Stimulated activated effector memory CD8-positive, alpha-beta T cell treated with anti-CD3 and anti-CD28 coated beads, Interleukin-12 subunit alpha, Interleukin-12 subunit beta, amount 100 ng/mL, for 72 hours (primary cell): ENCODE measurements at places on chromosomes 3 and 15.

- DNase-seq: no peak
Observed at GRCh38 chr3:134251731-134252391, 1.2 kb upstream of the RYK start.

GRCh38 chr15:75030023-75030413 lies 6.6 kb downstream of the PPCDC start:
- DNase-seq: no peak

DNA sequence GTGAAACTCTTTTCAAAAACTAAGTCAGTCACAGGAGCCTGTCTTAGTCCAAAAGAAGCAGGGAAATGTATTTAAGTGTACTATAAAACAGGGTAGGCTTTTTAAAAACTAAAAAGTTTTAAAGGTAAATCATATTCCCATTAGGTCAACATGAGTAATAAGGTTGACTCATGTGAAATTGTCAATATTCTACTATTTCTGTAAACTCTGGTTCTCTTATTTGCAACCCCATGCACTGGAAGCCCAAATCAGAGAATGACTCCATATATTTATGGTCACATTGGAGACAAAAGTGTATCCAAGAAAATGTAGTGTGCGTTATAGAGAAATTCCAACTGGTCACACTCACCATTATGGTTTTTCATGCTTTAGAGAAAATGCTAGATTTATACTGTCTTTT lies 600.3 kb upstream of the TGFBR2 start:
- no peak for DNase-seq

- DNase-seq: no peak
Observed at GRCh38 chr15:51131596-51132290, 37.0 kb upstream of the TNFAIP8L3 start.

GRCh38 chr3:187773233-187774184 lies 28.2 kb upstream of the BCL6 start:
- DNase-seq: no peak

DNA sequence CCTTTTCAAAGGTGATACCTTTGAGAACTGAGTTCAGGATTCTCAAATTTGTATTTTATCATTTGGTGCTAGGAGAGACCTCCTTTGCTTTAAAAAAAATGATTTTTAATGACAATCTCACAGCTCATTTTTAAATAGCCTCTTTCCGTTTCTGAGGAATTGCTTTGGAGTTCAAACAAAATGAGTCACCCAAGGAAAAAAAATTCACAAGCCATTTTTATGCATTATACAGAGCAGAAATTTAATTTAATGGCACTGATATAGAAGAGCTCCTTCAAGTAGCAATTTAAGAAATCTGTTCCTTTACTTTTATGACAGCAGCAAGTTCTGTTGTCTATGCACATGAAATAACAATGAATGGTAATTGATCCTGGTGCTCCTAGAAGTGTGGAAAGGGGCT lies 337.9 kb upstream of the KCNMB2 start:
- DNase-seq: no peak

DNA sequence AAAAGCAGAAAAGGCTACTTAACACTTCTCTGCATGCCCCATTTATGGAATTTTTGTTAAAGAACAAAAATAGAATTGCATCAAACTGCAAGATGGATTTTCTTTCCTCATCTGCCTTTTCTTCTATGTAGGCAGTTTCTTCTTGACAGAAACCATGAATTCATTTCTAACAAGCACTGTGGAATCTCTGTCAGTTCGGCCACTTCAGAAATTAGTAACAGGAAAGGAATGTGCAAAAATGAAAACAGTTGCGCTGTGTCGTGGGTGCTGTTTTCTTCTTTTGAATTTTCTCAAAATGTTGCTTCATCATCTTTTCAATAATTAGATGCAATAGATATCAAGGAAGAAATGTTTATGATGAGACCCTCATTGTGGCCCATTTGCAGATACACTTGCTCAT lies 151.6 kb downstream of the FOXB1 start:
- DNase-seq: no peak

DNA sequence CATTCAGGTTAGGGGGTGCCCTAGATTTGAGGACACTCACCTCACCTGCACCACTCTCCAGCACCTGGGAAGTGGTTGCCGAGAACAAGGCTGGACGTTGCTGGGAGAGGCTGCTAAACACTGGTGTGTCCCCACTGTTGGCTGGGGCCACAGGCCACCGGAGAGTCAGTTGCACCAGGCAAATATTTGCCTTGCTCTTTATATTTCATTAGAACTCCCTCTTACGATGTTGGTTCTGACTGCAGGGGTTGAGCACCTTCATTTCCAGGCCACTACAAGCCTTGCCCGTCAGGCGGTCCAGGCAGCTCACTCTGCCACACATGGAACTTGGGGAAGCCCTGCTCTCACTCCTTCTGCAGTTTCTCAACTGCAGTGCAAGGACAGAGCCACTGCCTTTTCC lies 30.7 kb downstream of the HCN4 start:
- DNase-seq: no peak

DNA sequence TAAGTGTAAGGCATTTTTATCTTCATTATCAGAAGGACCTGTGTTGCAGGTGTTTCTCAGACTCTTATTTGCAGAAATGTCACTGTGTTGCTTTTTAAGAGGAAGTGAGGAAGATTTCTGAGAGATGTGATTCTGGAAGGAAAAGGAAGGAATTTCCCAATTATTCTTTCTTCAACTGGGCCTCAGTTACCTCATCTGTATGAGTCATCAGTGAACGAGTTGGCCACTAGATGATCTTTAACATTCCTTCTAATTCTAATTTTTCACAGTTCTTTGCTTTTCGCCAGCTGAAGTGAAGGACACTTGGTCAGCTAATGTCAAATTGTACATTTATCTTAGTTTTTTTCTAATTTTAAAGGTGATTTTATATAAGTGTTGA lies 28.9 kb downstream of the CLEC3B start:
- DNase-seq: no peak

DNA sequence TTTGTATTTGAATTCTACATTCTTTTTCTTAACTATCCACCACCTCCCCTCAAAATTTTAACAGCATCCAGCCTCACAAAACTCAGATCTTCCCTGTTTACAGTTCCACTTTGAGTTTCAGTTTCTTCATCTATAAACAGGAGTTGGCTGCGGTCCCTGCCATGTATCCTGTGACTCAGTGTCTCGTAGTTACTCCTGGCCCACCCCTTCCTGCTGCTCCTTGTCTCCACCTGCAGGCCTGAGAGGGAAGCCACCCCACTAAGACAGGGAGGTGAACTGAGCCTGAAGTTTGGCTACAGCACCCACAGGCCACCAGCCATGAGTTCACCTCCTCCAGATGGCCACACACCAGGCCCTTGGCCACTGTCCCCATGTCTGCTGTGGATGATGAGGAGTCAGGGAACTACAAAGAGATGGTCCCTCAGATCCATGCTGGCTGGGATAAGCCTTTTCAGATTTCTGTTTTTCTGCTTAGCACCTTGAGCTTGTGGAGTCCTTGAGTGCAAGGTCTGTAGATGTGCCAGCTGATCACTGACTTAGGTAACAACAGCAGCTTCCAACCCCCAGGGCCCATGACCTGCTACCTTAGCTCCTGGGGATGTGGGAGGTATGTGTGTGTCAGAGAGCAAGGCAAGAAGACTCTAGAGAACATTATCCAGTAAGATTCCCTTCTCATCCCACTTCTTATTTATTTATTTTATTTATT lies 37.5 kb downstream of the CD86 start:
- DNase-seq: peak; percentile 85

DNA sequence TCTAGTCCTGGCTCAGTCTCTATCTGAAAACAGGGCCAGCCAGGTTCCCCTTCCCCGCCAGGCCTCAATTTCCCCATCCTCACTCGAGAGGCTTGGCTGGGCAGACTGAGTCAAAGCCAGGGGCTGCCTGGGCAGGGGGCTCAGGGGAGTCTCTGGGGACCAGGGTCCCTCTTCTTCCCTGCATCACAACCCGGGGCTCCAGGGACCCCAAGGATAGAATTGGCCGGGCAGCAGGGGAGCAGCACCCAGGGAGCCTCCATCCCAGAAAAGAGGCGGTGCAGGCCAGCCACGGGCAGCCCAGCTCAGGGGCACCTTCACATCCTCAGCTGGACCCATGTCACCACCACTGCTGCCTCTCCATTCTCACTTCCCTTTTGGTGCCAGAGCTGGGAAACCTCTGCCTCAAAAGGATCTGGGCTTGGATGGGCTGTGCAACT lies 13.3 kb upstream of the PLXND1 start:
- DNase-seq: no peak

DNA sequence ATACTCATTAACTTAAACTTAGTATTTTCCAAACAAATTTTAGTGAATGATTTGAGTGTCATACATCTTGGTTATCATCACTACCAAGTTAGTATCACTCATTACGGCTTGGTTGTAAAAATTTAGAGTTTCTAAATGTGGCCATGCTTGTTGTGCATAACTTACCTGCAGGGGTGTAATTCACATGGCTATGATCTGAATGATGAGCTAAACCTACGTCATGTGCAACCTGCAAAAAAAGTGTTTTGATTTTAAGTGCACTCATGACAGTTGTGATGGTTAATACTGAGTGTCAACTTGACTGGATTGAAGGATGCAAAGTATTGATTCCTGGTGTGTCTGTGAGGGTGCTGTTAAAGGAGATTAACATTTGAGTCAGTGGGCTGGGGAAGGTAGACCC lies 17.6 kb upstream of the CLDN16 start:
- DNase-seq: no peak

DNA sequence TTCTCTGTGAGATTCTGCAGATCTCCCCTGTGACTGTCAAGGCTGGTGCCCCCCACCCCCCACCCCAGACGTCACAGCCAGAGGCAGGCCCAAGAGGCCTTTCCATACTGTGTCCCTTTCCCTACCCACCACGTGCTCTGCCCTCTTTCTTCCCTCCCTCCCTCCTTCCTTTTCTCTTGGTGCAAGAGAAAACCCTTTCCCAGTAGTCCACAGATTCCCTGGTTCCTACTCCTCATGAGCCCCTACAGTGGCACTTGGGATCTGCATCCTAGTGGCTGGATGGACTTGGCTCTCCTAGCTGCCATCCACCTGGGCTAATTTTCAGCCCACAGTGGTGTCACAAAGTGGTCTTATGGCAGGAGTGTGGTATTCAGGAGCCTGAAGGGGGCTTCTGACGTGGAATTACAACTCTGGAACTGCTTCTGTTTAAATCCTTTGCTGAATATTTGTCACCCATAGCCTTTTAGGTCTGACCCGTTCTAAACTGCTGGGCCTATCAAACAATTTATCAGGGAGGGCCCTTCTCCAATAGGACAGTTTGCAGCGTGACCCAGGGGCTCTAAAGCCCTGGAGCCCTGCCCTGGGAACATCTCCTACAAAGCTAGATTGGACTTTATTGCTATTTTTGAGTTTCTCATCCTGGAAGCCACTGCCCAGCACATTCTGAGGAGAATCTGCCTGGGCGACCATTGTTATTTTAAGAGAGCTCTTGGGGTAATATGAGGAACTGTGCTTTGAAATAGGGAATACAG lies 35.3 kb downstream of the KLF13 start:
- DNase-seq: no peak

DNA sequence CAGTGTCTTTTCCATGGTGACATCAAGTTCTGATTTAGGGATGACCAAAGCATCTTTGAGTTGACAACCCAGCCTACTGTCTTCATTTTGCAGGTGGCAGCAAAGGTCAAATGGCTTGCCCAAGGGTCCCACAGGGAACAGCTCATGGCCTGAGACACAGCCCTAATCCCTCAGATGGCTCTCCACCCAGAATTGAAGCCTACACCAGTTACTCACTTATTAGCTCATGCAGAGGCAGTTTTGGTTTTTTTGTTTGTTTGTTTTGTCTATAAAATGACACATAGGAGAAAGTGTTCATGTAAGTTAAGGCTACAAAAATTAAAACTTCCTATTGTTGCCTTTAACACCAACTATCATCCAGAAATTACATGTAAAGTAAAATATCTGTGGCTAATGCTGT lies 167.9 kb downstream of the OSBPL10 start:
- no peak for DNase-seq

GRCh38 chr3:36434687-36435426 lies 54.6 kb downstream of the STAC start:
- DNase-seq: no peak

DNA sequence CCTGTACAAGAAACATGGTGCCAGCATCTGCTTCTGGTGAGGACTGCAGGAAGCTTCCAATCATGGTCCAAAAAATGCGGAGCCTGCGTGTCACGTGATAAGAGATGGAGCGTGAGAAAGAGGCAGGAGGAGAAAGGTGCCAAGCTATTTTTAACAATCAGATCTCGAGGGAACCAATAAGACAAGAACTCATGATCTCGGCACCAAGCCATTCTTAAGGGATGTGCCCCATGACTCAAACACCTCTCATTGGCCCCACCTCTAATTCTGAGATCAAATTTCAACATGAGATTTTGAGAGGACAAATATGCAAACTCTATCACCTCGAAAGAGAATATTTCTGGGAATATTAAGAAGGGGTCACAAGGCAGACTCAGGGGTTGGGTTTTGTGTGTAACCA lies 107.2 kb downstream of the PYDC2 start:
- no peak for DNase-seq

DNA sequence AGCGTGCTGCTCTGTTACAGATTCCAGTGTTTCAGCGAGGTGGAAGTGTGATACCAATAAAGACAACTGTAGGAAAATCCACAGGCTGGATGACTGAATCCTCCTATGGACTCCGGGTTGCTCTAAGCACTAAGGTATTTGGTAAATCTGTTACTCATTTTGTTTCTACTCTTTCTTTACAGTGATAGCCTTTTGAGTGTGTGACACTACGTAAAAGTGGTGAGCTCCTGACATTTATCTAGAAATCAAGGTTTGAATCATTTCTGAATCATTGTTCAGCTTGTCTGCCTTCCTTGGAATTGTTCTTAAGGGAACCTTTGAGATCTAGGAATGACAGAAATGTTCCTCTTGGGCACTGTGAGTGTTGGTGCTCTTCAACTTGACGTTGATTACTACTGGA lies 11.2 kb upstream of the CAPN3 start:
- no peak for DNase-seq
